Activated naive CD8-positive, alpha-beta T cell treated with anti-CD3 and anti-CD28 coated beads, Interleukin-2, amount 10 ng/mL, durations not matched to agents 7 days and 5 days (primary cell): ENCODE measurements at places on chromosomes 1 and 21. TPM values are rescaled to one million over a fixed set of nuclear protein-coding genes. Genes with fewer than 3 reads are reported as not detected.

SLC44A3 gene
- total RNA-seq = 0.42 TPM

DNA sequence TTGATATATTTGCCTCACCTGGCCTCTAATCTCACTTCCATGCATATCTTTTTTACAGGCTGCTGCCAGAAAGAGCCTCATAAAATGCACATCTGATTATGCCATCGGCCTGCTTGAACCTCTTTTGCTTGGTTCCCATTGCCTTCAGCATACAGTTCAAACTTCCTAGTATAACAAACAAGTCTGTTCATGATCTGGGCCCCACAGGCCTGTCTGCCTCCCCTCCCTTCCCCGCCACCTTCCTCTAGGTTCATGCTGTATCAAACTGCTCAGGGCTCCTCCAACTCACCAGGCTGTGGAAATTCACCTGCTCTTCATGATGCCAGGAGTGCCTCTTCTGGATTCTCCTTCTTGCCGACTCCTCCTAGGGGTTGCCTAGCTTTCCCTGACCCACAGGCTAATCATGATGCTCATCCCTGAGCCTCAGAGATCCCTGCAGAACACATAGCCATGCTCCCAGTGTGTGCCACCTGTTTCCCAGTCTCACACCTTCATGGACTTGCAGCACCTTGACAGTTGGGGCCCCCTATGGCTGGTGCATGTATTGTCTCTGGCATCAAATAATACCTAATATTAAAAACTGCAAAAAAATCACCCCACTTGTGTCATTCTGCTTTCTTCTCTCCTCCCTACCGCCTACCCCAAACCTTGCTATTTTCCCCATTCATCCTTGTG, 33.7 kb upstream of the CD2 start:
- H3K27me3 ChIP-seq = no peaks in the 10 kb centered on the region
- H3K36me3 ChIP-seq = peaks cover 3% of the 10 kb centered on the region
- H3K4me1 ChIP-seq = peaks cover 4% of the 10 kb centered on the region
- no peak for DNase-seq
- H3K4me3 ChIP-seq = no peak overlapping the region

GRCh38 chr21:37940691-37941090, 24.4 kb upstream of the KCNJ6 start:
- no peak for DNase-seq
- no peak overlapping the region for H3K4me3 ChIP-seq
- H3K27ac ChIP-seq = no peak overlapping the region
- no peaks in the 10 kb centered on the region for H3K36me3 ChIP-seq
- no peaks in the 10 kb centered on the region for H3K4me1 ChIP-seq
- H3K27me3 ChIP-seq = peaks cover 2% of the 10 kb centered on the region

SEC16B gene
- total RNA-seq = 0.42 TPM

RNF186 gene
- not detected for total RNA-seq

IFNGR2 gene
- total RNA-seq = 18.8 TPM

DNA sequence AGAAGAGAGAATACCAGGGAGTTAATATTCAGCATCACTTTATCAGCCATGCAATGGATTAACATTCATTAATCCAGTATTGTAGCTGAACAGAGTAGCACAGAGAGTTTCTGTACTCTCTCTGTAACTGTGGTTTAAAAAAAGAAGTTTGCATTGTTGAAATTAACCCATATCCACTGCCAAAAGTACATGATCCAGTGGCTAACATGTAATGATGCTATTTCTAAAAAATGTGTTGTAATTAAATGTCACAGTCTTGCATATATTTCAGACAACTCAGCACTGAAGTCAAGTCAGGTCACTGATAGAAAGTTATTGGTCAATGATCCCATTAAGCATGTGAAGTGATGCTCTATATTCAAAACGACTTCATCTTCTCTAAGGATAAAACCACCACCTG, 141.3 kb downstream of the NRIP1 start:
- H3K27me3 ChIP-seq = no peaks in the 10 kb centered on the region
- no peak for DNase-seq
- H3K27ac ChIP-seq = no peak overlapping the region
- no peaks in the 10 kb centered on the region for H3K36me3 ChIP-seq
- no peak overlapping the region for H3K4me3 ChIP-seq

- no peak overlapping the region for H3K27ac ChIP-seq
- peaks cover 1% of the 10 kb centered on the region for H3K4me1 ChIP-seq
- H3K36me3 ChIP-seq = peaks cover 54% of the 10 kb centered on the region
- DNase-seq = no peak
- H3K27me3 ChIP-seq = no peaks in the 10 kb centered on the region
Observed at GRCh38 chr1:77652268-77652667, 30.2 kb downstream of the ZZZ3 start.

DNA sequence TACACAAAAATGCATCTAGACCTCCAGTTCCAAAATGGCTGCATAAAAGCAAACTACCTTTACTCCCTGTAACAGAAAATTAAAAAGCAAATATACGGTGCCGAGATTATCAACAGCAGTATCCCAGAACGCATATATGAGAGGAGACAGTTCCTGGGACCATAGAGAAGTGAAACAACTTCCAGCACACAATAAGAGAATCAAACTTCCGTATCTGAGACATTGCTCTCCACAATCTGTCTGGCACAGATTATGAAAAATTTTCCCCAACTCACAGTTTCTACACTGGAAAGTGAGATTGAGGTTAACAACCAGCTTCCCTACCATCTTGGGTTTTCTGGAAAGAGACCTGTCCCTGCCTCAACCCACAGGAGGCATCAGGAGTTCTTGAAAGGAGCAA, 47.2 kb upstream of the ST6GALNAC3 start:
- no peak for DNase-seq
- H3K36me3 ChIP-seq = no peaks in the 10 kb centered on the region
- H3K4me3 ChIP-seq = no peak overlapping the region
- no peaks in the 10 kb centered on the region for H3K27me3 ChIP-seq
- H3K4me1 ChIP-seq = peaks cover 12% of the 10 kb centered on the region

DNA sequence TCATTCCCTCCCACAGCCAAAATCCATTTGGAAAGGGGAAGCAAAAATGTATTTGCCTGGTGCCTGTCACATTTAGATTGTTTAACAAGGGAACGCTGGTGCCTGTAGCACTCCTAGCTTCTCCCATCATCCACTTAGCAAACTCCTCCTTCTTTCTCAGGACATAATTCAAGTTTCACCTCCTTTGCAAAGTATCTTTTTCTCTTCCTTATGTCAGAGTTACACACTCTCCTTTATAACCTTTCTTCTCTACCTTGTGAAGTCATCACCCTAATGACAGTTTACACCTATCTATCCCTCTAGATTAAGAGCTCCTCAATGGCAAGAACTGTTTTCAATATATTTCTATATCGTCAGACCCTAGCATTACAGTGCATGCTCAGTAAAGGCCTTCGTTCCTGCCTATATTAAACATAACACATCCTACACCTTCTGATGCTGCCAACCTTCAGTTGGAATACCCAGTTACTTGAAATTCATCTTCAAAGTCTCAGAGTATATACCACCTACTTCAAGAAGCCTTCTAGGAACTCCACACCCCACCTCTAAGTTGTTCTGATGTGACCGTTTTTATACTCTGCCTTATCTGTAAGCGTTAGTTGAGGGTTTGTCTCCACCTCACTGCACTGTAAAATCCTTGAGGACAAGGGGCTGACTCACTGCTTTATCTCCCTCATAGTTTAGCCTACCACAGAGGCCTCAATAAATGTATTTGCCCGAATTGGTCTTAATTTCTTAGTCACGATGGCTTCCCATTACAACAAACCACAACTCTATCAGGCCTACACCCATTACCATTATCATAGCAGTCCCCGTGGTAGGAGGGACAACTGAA, 1.0 kb upstream of the EPS15 start:
- DNase-seq = no peak
- H3K27me3 ChIP-seq = no peaks in the 10 kb centered on the region
- H3K36me3 ChIP-seq = peaks cover 1% of the 10 kb centered on the region
- H3K4me1 ChIP-seq = peaks cover 38% of the 10 kb centered on the region
- peak overlapping the region; percentile 76 for H3K4me3 ChIP-seq
- H3K27ac ChIP-seq = peak overlapping the region; percentile 5

- no peaks in the 10 kb centered on the region for H3K4me1 ChIP-seq
- no peak for DNase-seq
- no peaks in the 10 kb centered on the region for H3K36me3 ChIP-seq
- no peak overlapping the region for H3K4me3 ChIP-seq
- no peak overlapping the region for H3K27ac ChIP-seq
- H3K27me3 ChIP-seq = peaks cover 29% of the 10 kb centered on the region
Observed at GRCh38 chr1:25051504-25051903, 121.4 kb upstream of the RUNX3 start.

KRTAP21-2 gene
- not detected for total RNA-seq

DNA sequence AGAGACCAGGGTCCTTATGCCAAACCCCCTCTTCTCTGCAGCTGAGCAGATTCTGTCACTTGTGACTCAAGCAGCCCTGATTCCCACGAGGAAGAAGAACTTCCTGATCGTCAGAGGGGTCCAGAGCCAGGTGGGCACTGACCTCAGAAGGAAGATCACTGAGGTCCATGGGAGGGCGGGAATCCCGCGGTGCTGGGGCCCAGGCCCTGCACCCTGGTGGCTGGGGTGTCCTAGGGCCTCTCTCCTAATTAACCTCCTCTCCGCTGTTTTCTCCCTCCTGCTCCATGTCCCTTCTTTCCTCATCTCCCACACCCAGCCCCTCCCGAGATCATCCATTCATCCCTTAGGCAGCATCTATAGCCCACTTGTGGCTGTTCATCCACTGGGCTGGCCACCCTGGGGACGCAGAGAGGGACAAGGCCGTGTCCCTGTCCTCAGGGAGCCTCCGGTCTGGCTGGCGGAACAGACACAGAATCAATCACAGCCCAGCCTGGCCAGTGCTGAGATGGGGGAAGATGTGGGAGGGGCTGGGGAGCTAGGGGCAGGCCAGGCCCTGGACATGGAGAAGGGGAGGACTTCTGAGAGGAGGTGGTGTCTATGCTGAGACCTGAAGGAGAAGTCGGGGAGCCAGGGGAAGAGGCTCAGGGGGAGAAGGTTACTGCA, 638.3 kb downstream of the MATN1 start:
- H3K36me3 ChIP-seq = no peaks in the 10 kb centered on the region
- no peak for DNase-seq
- no peaks in the 10 kb centered on the region for H3K4me1 ChIP-seq

GRCh38 chr1:155134880-155135414, 705 bp upstream of the SLC50A1 start:
- peaks cover under 1% of the 10 kb centered on the region for H3K27me3 ChIP-seq
- peak overlapping the region; percentile 95 for H3K27ac ChIP-seq

DNA sequence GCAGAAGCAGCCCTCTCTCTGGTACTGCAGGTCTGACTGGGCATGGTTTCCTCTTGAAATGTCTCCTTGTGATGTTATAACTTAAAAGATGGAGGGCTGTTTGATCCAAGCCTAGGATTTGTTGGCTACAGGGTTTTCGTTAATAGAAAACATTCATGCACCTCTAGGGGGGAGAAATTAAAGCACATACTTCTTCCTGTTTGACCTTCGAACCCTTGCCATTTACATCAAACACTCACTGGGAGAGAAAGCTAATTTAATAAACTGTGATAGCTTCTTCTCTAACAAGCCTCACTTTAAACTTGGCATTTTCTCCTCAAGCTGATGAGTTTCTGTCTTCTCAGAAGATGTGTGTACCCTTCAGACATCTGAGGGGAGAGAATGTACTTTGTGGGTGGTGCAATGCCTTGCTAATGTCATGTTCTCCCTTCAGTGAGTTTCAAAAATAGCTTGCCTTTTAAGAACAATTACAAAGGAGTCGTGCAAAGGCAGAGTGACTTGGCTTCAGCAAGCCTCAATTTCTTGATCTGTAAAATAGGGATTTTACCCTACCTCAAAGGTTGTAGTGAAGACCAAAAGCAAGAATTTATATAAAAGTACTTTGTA, 20.4 kb downstream of the CACHD1 start:
- no peak overlapping the region for H3K4me3 ChIP-seq
- no peak overlapping the region for H3K27ac ChIP-seq
- H3K36me3 ChIP-seq = no peaks in the 10 kb centered on the region
- peaks cover 11% of the 10 kb centered on the region for H3K4me1 ChIP-seq
